Activated T-cell treated with anti-CD3 and anti-CD28 coated beads for 1 hour (primary cell): ENCODE measurements at places on chromosomes 1 and 21.

GRCh38 chr1:62228136-62228882 lies 33.7 kb downstream of the L1TD1 start:
- DNase-seq, result no peak

GRCh38 chr1:238652346-238652968 lies 733.9 kb upstream of the CHRM3 start:
- DNase-seq, result no peak

DNA sequence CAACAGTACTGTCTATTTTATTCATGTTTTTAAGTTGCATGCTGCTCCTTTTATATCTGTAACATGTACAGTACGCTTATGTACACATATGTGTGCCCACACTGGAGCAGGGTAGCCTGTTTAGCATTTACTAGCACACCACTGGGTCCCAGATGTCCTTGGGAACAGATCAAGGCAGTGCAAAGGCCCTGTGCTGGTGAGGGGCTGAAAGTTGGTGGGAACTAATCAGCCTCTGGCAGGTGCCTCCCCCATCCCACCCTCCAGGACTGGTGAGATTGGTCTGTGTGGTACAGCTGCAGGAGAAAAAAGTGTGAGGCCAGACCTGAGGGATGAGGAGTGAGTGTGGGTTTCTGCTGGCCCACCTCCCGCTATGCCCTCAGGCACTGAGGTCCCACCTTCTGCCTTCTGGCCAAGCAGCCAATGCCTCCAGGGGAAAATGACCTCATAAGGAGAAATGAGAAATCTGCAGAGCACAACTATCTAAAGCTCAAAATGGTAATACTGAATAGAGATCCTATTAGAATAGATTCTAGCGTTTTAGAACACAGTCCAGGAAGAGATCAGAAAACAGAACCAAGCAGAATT lies 58.9 kb downstream of the POFUT2 start:
- DNase-seq, result no peak

DNA sequence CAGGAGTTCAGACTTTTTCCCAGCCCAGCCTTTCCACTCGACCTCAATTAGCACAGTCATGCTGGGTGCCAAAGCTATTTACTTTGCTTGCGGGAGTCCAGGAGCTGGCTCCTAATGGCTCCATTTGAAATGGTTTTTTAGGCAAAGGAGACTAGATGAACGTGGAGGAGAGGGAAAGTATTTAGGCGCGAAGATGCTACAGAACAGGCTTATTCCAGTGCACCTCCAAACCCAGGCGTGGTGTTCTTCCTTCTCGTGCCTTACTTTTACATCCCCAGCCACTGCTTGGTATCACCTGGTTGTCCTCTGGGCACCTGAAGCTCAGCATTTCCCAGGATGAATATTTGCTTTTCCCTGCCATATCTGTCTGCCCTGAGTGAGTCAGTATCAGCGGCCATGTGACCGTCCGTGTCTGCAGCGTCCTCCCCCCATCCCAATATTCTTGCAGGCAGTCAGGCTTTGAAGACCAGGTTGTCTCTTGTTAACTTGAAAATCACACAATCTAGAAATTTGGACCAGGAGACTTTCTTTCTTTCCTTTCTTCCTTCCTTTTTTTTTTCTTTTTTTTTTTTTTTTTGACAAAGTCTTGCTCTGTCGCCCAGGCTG lies 198.5 kb downstream of the DYRK1A start:
- no peak for DNase-seq

- DNase-seq, result no peak
These were observed 41.8 kb upstream of the BCL10 start for GRCh38 chr1:85318217-85318616.

DNA sequence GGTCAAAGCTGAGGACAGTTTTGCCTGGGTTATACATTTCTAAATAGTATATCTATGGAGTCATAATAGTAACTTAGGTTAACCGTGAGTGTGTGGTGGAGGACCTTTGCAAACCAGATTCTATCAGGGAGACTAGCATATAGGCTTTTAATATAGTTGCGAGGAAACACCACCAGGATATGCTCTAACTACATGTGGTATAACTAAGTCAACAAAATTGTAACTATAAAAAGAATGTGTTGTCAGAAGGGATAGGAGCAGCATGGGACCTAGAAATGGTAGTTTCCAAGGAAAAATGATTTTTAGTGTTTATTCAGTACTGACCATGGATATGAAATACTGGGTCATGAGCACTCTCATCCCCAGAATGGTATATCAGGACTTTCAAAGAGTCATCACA lies 338.1 kb downstream of the TGFB2 start:
- no peak for DNase-seq

- DNase-seq, result no peak
These were observed 30.8 kb downstream of the MRPL37 start for GRCh38 chr1:54230507-54231339.

- no peak for DNase-seq
These were observed 4.1 kb upstream of the CACNA1E start for GRCh38 chr1:181479137-181479745.

DNA sequence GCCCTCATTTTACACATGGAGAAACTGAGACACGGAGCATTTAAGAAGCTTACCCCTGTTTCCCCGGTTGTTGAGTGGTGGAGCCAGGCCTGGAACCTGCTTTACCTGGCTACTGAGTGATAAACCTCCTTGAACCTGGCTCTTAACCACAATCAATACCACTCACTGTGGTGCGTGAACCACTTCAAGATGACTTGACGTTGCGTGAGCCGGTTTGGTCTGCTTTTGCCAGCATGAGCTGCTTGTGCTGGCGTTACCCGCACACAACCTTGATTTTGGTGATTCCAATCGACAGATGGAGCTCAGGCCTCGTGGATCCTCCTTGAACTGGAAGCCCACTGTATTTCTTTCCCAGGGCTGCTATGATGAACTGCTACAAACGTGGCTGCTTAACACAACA lies 6.1 kb upstream of the TINAGL1 start:
- no peak for DNase-seq

- peak; percentile 24 for DNase-seq
These were observed 10.0 kb downstream of the YBEY start for GRCh38 chr21:46295996-46296752.

GRCh38 chr1:10967090-10967489 lies 45.4 kb upstream of the TARDBP start:
- DNase-seq, result no peak

DNA sequence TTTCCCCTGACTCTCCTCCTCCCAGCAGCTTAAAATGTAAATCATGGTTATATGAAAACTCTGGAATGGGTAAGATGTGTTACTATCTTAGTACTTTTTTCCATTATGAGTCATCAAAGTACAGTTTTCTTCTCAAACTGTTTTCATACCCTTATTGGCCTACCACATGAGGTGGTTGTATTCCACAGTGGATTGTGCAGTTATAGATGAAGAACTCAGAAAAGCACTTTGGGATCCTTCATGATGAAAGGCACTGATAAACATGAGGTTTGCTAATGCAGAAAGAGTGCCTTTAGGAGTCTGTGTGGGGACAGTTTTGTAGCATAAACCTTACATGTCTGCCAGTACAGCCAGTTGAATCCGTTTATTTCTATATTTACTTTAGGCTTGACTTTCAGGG lies 32.0 kb upstream of the MYOCOS start:
- DNase-seq, result no peak

GRCh38 chr1:181635110-181635509 lies 151.8 kb downstream of the CACNA1E start:
- DNase-seq, result no peak

DNA sequence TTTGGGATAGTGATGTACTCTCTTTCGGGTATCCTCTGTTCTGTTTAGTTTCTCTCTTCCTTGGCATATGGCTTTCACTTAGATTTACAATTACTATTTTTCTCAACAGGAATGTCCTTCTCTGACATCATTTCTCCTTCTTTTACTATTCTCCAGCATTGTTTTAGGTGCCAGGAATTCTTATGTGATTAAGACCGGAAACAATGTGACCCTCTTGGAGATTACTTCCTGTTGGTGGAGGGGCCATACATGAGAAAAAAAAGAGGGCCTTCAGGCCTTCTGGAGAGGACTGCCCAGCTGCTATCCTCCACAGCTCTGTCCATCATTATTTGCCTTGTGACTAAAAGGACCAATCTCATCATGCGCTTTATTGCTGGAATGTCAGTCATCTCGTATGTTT lies 50.4 kb upstream of the ADAMTS5 start:
- no peak for DNase-seq

DNA sequence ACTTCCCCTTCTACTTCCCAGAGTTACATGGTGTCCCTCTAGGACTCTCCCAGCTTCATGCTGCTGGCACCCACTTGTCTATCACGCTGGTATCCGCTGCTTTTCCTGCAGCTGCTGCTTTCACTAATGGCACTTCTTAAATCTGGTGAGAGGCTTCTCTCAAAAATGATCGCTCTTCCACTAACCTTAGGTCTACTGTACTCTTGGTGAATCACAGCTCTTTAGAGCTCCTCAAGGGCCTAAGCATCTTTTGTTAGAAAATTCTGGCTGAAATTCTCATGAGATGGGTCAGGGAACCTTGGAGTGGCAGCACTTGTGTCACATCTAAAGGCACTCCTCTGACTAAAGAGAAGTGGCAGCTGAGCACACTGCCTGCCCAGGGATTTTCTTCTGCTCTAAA lies 32.1 kb downstream of the ZMYND12 start:
- no peak for DNase-seq

DNA sequence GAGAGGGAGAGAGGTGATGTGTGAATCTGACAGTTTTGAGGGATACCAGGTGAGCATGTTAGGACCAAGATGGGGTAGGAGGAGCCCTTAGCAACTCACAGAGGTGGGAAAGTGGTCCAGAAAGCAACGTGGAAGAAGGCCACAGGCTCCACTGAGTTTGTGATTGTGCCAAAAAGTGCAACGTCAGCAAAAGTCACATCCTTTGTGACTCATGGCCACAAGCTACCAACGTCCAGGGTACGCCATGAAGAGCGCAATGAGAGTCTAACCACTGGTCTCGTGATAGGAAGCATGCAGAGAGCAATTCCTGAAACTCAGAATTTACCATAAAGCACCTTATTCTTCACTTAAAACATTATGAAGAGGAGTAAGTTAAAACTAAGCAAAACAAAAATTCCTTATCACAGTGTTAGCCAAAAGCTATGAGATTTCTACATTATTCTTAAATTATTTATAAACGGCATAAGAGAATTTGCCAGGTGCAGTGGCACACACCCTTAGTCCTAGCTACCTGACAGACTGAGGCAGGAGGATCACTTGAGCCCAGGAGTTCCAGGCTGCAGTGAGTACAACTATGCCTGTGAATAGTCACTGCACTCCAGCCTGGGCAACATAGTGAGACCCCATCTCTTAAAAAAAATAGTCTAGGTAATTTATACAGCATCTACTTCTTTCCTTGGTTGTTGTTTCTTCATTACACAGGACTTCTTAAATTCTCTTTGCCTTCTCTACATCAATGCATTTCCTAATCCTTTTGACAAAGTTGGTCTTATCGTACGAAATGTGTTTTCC lies 55.2 kb downstream of the COLGALT2 start:
- DNase-seq, result no peak

DNA sequence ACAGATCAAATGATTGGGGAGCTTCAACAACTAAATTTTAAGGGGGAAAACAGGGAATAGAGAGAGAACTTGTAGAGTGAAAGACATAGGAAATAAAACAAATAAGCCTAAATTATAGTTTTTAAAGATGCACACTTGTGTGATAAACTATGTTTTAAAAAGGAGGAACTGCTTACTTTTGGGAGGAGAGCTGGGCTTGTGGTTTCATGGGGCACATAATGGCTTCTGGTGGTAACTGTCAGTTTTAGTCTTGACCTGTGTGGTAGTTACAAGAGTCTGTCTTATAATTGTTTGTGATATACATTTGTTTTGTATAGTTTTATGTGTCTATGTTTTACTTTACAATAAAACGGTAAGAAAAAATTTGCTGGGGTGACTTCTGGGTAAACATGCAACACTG lies 165.3 kb downstream of the COL24A1 start:
- no peak for DNase-seq

- no peak for DNase-seq
These were observed 7.5 kb upstream of the PLCH2 start for GRCh38 chr1:2468540-2468939.

DNA sequence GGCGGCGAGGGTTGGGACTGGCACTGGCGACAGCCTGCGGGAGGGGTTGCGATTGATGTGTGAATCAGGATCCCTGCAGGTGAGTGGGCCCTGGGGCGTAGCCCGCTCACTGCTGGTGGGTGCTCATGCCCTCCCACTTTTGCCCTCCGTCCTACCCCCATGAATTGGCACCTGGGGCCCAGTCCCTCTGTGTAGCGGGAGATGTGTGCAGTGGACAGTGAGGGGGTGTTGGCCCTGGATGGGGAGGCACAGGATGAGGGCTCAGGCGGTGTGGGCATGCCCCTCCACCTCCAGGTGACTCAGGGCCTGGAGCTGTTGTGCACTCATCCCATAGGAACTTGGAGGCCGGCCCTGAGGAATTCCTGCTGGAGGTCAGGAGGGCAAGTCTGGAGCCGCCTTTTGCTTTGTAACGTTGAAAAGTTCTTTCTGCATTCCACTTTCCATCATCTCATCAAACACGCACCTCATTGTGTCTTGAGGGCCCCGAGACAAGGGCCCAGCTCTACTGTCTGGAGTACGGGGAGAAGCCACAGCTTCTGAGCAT lies 3.0 kb downstream of the PEAR1 start:
- DNase-seq, result no peak

DNA sequence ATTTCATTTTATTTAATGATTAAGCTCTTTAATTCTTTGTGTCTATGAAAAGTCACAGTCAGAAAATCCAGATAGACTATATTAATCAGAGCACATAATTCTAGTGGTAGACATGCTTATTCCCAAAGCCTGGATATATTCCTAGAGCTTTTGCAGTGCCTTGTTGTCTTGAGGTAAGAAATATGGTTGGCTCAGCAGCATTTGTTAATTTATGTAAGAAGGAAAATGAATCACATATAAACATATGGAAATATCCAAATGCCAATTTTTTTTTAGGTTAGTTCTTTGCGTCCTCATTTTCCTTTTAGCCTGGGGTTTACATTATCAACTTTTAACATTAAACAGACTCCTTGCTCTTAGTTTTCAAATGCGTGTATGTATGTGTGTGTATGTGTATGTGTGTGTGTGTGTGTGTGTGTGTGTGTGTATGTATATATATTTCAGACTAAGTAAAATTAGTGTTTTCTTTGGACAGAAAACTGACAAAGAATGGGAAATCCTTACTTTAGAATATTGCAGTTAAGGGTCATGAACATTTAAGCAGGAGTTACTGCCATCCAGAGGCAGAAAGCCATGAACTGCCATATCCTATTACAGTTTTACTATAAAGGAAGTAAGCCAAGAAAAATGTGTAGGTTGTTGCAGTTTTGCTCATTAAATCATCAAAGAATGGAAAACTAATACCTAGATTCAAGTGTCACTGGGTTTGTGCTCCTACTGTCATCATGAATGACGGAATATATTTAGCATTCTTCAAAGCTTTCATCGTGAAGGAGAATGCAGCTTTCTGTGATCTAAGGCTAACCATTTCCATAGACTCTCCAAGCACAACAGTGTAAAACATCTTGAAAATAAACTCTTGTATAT lies 477.1 kb upstream of the NR5A2 start:
- no peak for DNase-seq

DNA sequence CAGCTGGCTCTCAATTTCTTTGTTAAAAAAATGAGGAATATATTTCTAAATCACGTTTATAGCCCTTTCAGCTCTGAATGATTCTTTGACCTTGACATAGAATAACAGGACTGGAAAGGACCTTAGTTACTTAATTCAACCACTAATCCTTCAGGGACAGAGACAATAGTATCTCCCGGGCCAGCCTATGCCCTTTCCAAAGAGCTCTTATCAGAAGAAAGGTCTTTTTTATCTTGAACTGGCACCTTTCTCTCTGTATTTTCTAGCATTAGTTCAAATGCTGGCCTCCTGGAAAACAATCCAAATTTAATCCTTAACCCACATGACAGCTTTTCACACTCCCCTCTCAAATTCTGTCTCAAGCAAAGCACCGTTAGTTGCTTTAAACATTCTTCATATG lies 44.8 kb upstream of the FBXO28 start:
- no peak for DNase-seq

- no peak for DNase-seq
These were observed 11.7 kb upstream of the EPHA8 start for GRCh38 chr1:22551591-22551990.
